ENCODE measurements at places on chromosomes 2 and 18.

GRCh38 chr18:24263050-24263449, 124.2 kb downstream of the CABYR start:
- no peak for DNase-seq

- DNase-seq = no peak
Observed at GRCh38 chr18:10374636-10375293, 79.7 kb upstream of the APCDD1 start.

- DNase-seq = no peak
Observed at GRCh38 chr2:44121899-44122298, 46.8 kb upstream of the PPM1B start.

DNA sequence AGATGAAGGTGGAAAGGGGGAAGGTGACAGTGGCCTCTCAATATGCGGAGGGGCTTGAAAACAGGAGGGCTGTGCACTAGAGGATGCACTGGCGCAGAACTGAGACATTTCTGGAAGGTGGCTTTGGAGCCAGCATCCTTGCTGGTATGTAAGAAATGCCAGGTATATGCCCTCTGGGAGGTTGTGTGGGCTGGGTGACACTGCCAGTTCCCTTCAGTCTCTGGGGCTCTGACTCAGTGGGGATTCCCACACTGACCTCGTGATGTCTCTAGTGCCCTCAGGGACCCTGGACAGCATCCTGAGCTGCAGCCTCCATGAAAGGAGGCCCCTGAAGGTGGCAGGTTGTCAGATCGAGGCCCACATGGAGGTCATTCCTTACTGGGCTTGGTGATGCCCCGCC, 74.0 kb downstream of the AGAP1 start:
- no peak for DNase-seq

DNA sequence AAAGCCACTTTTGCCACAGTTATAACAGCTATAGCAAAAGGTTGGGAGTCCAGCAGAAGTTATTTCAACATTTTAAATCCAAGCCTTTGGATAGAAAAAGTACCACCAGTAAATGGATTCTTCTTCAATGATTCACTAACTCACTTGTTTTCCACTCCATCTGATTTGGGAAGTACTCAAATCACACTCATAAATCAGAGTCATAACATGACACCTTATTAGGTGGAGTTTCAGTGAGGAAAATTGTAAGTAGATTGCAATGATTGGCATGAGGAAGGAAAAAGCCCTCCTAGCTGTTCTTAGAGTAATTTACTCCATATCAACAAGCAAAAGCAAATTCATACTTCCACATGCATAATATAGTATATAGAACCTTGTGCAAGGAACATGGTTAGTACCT, 132.9 kb downstream of the NR4A2 start:
- DNase-seq = no peak

GRCh38 chr2:211225784-211226183, 669.4 kb downstream of the CPS1 start:
- no peak for DNase-seq

DNA sequence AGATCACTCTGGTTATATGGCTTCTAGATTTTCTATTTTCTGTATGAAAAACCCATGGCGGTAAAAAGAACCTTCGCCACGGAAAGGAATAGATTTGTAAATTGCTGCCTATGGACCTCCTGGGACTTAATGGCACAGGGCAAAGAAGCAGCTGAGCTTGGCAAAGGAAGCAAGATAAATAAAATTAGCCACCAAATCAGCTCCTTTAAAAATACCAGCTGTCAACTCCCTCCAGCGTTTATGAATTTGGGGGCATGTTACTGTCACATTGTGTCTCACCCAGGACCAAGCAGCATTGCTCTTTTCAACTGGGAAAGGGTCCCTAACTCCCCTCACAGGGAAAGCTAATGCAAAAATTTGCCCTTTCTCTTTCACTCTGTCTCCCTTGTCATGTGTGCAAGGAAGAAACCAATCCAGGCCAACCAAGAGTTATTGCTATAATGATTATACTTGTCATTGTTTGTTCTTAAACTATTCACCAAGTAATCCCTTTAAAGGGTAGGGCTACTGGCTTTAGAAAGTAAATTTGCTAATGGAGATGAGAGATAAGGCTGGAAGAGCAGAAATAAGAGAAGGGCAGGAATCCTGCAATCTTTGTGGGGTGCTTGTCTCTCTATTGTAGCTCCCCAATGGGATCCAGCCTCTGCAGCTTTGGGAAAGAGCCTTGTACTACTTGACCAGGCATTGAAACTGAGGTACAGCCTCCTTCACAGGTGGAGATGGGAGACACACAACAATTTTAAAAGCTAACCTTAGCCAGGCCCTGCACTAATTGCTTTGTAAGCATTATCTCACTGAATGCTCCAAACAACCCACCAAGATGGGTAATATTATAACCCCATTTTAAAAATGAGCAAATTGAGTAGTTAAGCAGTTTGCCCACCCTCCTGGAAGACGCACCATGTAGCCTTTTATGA, 119.1 kb upstream of the KLF7 start:
- no peak for DNase-seq

GRCh38 chr2:187084524-187084923, 235.6 kb upstream of the ZSWIM2 start:
- no peak for DNase-seq

GRCh38 chr2:17814601-17815000, 1.7 kb upstream of the MSGN1 start:
- no peak for DNase-seq

DNA sequence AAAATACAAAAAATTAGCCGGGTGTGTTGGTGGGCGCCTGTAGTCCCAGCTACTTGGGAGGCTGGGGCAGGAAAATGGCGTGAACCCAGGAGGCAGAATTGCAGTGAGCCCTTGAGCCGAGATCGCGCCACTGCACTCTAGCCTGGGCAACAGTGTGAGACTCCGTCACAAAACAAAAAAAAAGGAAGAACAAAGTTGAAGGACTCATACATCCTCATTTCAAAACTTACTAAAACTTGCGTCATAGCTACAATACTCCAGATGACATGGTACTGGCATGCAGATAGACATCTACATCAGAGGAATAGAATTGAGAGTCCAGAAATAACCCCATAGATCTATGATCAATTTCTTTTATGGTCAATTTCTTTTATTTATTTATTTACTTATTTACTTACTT, 13.6 kb upstream of the CYP27C1 start:
- DNase-seq = no peak

DNA sequence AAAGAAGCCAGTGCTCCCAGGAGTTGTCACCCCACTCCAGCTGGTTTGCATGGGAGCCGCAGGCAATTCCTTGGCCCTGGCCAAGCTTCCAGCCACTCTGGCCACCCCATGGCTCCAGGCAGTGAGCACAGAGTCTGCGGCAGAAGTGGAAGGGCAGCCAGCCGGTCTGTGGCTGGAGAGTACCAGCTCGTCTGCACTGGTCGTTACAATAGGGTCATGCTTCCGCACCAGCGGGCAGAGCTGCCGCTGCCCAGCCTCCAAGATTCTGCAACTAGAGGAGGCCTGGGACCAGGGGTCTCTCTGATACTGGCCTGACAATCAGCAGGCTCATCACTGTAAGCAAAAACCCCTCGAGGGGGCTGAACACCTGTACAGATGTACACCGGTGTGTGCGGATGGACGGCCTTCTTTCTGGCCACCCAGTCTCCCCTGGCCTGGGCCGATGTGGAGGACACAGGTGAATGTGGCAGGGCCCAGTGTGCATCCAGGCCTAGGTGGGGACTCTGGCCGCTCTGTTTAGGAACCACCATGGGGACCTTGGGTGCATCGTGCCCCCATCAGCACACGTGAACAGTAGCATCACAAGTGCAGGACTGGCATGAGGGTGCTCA, 51.9 kb upstream of the ODC1 start:
- no peak for DNase-seq

DNA sequence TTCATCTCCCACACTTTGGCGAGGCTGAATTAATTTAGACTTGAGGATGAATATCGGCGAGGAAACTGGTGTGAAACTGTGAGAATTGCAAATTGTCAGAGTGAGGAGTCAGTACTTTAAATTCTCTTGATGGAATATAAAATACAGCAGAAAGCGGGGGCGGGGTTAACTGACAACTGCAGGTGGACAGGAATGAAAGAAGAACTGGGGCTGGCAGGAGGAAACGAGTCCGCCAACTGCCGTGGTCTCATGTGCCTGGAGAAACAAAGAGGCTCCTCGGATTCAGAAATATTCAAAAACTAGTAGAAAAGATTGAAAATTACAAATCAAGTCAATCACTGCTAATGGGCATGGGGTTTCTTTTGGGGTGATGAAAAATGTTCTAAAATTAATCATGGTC, 44.3 kb downstream of the MOGAT1 start:
- no peak for DNase-seq

DNA sequence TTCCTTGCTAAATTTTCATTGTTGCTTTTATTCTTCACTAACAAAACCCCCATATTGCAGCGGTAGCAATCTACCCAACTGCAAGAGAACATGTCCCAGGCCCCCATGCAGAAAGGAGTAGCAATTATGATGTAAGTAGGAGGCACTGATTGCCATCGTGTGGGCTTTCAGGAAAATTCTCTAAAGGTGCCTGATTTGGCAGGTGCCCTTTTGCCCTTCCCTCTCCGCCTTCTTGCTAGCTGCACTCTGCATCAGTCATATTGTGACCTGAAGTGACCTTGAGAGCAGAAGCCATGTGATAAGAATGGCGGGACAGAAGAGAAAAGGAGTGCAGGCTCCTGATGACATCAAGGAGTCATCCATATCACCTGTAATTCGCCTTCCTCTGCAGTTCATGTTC, 112.1 kb downstream of the NCKAP5 start:
- no peak for DNase-seq

DNA sequence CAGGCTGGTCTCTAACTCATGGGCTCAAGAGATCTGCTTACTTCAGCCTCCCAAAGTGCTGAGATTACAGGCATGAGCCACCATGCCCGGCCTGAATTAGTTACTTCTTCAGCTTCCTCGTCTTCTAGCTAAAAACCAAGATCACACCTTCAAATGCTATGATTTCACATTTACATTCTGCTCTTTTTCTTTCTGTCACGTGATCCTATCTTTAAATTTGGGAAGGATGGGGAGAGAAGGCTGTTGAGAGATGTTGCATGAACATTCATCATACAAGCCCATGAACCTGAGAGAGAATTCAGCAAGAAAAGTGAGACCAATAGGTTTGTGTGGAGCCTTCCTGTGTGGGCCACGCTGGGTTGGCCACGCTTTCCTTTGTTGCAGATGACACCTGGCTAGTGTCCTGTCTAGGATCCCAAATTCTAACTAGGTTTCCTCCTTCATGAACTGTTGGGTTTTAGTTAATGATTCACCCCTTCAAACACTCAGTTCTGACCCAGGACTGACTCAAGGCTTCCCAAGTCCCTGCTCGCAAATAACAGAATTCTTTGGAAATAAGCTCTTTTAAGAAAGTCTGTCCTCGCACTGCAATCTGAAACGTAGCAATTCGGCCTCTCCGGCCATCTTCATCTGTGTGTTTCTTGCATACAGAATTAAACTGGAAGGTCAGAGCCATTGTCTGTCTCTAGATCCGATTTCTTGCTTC, 57.3 kb upstream of the CREB1 start:
- DNase-seq = no peak

GRCh38 chr18:8828798-8829197, 123.4 kb downstream of the MTCL1 start:
- no peak for DNase-seq

DNA sequence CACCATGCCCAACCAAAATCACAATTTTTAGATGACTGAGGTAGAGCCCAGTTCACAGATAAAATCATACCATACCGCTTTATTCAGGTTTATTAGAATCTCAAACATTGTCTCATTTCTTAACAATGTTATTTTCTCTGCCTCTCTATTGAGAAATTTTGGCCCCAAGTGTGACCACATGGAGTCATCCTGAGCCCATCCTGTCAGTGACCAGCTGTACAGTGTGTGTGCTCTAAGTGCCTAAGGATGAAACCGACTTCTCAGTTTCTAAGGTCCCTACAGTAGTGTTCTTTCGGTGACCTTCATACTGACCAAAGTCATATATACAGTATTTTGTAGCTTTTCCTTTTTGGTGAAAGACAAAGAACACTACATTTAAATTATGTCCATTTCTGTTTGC, 123.7 kb upstream of the MSTN start:
- DNase-seq = no peak

GRCh38 chr2:190970160-190970559, 43.8 kb downstream of the STAT1 start:
- DNase-seq = no peak

- no peak for DNase-seq
Observed at GRCh38 chr2:218436992-218437391, 18.1 kb downstream of the VIL1 start.

GRCh38 chr2:26100384-26100783, 66.5 kb downstream of the RAB10 start:
- DNase-seq = no peak

GRCh38 chr2:63855418-63856302, 14.0 kb downstream of the UGP2 start:
- no peak for DNase-seq

GRCh38 chr2:224574423-224575084, 10.6 kb downstream of the CUL3 start:
- DNase-seq = no peak

GRCh38 chr2:20501974-20502373, 55.1 kb downstream of the RHOB start:
- DNase-seq = peak; percentile 89

DNA sequence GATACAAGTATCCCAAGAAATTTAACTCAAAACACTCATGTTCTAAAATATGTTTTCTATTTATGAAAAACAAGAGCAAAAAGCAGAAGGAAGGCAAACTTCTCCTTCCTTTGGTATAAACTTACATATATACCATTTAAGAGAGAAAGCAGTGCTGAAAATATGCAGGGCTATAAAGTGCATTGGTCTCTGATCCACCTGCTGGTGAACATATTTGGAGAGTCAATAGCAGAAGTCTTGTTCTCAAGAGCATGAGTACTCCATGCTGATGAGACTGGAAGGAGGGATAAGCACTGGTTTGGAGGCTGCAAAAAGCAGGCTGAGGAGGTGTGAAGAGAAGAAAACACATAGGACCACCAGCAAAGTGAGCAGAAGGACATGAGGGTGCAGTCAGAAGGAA, 391.2 kb downstream of the STK39 start:
- DNase-seq = no peak

DNA sequence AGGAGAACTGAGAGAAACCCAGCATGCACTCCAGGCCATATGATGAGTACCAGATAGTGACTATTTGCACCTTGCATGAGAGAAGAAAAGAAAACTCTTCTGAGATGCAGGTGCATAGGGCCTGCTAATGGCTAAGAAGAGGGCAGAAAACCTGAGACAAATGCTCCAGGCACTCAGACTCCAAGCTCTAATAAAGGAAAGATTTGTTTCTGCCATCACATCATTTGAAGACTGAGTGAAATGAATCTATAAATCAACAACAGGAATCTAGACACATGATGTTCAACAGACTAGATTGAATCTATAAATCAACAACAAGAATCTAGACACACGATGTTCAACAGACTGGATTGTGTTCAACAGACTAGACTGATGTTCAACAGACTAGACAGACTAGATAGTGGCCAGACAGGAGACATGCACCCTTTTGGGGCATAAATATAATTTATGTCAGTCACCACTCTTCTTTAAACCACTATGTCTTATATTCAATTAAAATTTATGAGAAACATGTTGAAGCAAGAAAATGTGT, 482.7 kb upstream of the UBE2E3 start:
- DNase-seq = no peak

GRCh38 chr18:21277578-21277977, 35.5 kb downstream of the GREB1L start:
- DNase-seq = no peak

GRCh38 chr2:133716166-133716565, 147.9 kb upstream of the NCKAP5 start:
- DNase-seq = no peak

GRCh38 chr2:127479866-127480743, 46.2 kb downstream of the IWS1 start:
- no peak for DNase-seq
